ENCODE measurements at places on chromosomes 4 and X.

DNA sequence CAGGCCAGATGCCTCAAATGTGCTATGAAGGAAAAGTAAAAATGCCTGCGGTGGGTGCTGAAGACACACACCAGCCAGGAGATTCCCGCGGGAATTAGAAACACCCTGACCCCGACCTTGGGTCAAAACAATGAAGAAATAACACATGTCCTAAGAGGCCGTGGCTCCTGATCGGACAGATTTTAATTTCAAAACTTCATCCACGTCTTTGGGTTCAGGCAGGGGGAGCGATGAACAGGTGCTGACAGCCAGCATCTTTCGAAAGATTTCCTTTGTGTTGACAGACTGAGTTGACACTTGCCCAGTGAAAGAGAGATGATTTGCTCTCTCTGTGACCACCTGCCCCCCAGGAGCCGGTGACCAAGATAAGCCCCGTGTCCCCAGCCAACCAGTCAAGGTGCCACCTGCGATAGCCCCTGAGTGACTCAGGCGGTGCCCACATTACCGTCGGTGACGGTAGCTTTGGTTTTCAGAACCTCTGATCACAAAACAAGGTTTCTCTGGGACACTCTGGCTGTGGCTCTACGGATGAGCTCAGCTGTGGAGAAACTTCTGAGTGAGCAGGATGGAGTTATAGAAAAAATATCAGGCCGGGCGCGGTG, 11.0 kb upstream of the IL3RA start:
- DNase-seq: peak; percentile 48

- no peak for DNase-seq
Measured at GRCh38 chr4:24802648-24803047, 7.3 kb downstream of the SOD3 start.

- DNase-seq: no peak
Measured at GRCh38 chrX:48472225-48472624, 2.2 kb upstream of the SLC38A5 start.

GRCh38 chr4:105591573-105591972, 39.2 kb downstream of the ARHGEF38 start:
- DNase-seq: no peak

GRCh38 chrX:13732246-13733067, 2.0 kb downstream of the TRAPPC2 start:
- DNase-seq: no peak

DNA sequence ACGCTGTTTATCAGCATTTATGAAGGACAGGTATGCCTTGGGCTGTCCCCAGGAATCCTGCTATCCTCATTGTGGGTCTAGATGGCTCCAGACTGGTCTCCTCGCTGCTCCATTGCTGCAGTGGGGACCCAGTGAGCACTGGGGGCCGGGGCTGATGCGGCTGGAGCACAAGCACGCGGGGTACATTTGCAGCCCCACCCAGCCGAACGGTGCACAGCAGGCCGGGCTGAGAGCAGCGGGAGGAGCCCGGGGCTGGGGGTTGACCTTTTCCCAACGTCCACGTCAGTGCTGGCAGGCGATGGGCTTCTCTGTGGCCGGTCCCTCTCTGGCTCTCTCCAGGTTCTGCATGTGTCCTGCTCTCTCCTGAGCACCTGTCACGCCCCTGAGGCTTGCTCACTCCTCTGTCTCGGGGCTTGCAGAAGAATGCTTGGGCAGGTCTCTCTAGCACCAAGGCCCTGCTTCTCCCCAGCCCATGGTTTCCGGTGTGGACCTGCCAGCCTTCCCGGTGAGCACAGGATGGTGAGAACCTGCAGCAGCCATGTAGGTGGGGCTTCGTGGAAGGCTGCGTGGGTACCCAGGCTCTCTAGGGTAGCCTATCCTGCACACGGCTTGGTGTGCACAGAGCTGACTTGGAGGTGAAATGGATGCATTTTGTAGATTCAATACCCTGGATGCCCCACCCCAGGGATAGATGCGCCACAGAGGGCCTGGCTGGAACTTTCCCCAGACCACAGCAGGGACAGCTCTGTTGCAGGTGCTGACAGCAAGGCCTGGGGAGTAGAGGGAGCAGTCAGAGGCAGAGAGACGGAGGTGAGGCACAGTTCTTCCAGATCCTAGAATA, 89.1 kb upstream of the ADRA2C start:
- DNase-seq: no peak

GRCh38 chrX:34918856-34919255, 23.7 kb upstream of the FAM47B start:
- peak; percentile 6 for DNase-seq

- no peak for DNase-seq
Measured at GRCh38 chrX:98141466-98141865, 1257.8 kb downstream of the RPA4 start.

- peak; percentile 76 for DNase-seq
Measured at GRCh38 chr4:139184129-139184528, 7.1 kb upstream of the ELF2 start.

DNA sequence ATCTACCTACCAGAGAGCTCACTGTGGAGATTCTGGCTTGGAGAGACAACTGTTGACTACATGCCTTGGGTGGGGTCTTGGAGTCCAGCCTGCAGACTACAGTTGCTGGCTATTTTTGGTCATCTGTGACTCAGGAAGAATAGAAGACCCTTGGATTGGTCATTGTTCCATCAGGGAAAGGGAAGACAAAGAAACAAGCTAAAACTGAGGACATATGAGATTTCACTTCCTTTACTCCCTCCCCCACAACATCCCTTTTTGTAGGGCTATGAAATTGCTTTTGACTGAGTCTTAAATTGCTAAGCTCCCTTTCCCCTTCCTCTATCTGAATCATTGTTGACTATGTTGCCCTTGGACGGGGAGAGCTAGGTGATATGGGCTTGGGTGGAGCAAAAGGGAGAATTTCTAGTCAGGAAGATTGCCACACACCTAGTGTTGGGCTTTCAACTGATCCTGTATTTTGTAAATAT, 11.7 kb downstream of the MSN start:
- DNase-seq: no peak

GRCh38 chr4:89353514-89353913, 45.9 kb upstream of the GPRIN3 start:
- DNase-seq: no peak

DNA sequence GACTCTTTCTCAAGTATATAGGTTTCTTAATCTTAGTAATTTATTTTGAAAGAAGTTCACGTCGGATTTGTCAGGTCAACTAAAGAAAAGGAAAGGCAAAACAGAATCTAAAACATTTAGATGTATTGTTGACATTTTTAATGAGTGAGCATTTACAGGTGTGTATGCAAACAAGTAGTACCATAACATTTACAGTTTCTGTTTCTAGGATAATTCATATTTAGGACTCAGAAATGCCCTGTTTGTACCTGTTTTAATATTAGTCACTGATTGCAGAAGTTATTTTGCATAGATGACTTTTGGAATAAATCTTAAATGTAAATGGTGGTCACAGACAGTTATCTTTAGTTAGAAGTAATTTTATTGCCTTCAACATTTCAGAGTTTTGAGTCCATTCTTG, 151.3 kb upstream of the NUDT6 start:
- DNase-seq: no peak

DNA sequence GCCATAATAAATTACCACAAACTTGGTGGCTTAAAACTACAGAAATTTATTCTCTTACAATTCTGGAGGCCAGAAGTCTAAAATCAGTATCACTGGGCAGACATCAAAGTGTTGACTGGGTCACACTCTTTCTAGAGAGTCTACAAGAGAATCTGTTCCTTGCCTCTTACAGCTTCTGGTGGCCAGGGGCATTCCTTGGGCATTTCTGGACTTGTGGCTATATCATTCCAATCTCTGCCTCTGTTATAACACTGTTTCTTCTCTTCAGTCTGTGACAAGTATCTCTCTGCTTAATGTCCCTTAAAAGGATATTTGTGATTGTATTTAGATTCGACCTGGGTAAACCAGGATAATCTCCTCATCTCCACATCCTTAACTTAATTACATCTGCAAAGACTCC, 207.3 kb upstream of the DCAF8L1 start:
- DNase-seq: no peak

Data from hematopoietic multipotent progenitor cell treated with erythropoietin and hydrocortisone succinate and interleukin-3 and kit ligand, for 6 days (in vitro differentiated cells).